ENCODE measurements at places on chromosomes 2 and 18.

GRCh38 chr2:8314063-8314462, 367.8 kb upstream of the ID2 start:
- DNase-seq = no peak

- DNase-seq = no peak
Measured at GRCh38 chr2:240931319-240931949, 25.3 kb downstream of the CROCC2 start.

GRCh38 chr2:44843086-44843485, 98.4 kb upstream of the SIX3 start:
- DNase-seq = no peak

DNA sequence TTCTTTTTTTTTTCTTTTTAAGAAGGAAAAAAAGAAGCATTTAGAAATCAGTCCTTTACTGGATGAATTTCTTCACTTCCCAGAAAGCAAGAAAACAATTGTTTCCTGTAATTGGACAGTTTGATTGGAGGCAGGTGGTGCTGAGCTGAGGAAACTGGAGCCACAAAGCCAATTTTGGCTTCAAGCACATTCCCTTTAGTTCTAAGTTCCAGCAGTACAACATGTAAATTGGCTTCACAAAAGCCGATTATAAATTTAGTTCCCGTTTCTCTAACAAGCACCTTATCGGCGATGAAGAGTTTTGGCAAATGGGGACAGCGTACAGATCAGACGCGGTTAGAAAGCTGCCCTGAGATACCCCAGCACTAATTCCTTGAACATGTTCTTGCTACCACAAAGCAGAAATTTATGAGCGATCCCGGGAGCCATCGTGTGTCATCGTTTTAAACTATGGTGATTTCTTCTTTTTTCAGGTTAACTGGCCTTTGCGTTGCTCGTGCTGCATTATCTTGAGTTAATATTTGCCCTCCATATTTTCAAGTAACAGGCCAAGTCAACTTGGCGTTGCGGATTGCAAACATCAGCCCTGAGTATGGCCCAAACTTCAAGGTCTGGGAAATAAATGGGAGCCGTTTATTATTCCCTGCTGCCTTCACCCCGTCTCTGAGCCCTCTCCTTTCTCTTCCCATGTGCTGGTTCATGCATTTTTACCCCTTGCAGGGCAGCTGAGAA, 190.4 kb upstream of the ID2 start:
- no peak for DNase-seq

DNA sequence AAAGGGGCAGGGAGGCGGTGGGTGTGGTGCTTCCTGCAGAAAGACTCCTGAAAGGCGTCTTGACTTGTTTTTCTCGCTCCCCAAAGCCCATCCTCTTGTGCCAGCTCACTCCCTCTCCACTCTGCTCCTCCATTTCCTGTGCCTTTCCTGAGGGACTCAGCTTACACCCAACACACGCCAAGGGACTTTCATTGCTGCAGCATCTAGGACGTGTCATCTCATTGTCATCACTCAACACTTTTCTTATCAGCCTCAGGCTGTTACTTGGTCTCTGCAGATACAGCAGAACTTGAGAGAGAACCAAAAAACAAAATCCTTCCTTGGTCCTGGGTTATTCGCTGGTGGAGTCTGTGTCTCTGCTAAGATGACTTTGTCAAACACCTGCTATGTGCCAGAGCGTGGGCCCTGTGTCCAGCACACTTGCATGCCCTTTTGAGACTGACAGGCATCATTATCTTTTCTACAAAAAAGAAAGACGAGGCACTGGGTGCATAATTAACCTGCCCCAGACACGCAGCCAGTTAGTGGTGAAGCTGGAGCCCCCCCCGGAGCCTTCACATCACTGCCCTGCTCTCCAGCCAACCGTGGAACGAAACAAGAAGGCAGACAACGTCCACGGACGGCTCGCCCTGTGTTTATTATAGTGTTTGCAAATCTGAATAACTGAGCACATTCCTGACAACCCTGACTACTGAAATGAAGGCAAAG, 261.7 kb upstream of the HDAC4 start:
- no peak for DNase-seq

DNA sequence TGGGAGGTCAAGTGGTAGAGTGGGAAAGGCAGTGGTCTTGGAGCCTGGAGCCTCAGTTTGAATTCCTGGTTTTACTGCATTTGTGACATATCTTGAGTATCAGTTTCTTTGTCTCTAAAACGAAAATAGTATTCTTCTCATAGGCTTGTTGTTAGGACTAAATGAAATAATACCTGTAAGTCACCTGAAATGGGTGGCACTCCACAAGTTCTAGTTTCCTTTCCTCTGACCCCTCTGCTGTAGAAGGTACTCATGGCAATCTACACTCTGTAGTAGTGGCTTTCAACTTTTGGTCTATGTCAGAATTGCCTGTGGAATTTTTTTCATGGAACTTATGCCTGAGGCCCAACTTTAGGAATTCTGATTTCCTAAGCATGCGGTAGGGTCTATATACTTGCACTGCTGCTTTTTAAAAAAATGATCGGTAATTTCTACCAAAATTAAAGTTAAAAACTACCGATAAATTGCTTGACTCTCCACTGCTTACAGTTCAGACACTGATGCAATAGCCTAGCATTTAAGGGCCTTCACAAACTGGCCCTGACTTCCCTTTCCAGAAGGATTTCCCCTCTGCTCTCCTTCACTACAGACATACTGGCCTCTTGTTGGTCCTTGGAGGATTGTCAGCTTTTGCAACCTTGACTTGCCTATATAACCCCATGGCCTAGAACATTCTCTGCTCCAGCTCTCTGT, 47.2 kb downstream of the PLEK start:
- no peak for DNase-seq

- DNase-seq = no peak
Measured at GRCh38 chr2:173997753-173998152, 32.6 kb upstream of the SP3 start.

GRCh38 chr2:217231212-217231611, 371.3 kb upstream of the TNP1 start:
- DNase-seq = no peak

DNA sequence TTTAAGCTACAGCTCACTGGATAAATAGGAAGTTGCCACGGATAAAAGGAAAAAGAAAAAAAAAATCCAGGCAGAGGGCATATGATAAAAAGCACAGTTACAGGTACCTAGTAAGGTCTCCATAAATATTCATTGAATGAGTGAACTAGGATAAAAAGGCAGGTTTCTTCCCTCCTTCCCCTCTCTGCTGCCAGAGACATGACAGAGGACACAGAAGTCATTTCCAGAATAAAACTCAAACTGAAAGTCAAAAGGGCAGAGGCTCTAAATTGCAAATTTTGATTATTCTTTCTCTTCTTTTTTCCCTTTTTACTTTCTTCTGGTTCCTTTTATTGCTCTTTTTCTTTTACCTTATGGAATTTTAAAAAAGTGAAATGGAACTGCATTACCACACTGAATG, 7.7 kb downstream of the CD302 start:
- no peak for DNase-seq

DNA sequence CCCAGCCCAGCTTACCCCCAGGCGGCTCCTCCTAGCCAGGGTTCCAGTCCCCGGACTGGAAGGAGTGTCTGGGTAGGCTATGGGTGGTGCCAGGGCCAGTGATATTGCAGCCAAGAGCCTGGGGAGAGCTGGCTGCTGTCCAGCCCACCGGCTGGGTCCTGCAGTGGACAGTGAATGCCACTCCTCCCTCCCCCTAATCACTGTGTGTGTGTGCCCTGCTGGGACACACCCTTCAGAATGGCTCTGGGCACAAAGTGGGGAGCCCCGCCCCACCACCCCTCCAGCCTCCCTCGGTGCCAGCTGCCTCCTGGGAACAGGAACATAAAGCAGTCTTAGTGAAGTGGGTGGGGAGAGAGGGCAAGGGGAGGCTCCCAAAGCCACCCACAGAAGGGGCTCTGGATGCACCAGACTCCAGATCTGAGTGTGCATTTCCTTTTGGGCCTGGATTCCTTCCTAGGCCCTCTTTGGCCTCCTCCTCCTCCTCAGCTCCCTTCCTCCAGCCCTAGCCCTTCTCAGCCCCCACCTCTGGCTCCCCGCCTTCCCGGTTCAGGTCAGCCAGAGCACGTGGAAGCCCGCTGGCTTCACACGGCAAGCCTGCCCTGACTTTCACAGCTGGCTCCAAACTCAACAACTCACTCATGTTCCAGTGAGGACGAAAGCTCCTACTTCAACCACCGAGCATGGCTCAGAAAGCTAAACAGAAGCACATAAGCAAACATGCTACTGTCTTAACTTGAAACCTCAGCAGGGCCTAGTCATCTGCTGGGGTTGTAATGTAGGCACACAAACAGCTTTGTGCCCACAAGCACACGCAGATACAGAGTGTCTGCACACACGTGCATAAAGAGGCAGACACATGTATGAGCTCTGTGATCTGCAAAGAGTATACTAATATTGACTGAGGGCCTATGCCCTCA, 209.2 kb upstream of the SMAD2 start:
- DNase-seq = no peak

- no peak for DNase-seq
Measured at GRCh38 chr2:85838641-85839040, 50.1 kb downstream of the ST3GAL5 start.

GRCh38 chr2:60105906-60106305, 447.5 kb downstream of the BCL11A start:
- no peak for DNase-seq

- DNase-seq = no peak
Measured at GRCh38 chr2:240960309-240960970, 38.0 kb upstream of the SNED1 start.

DNA sequence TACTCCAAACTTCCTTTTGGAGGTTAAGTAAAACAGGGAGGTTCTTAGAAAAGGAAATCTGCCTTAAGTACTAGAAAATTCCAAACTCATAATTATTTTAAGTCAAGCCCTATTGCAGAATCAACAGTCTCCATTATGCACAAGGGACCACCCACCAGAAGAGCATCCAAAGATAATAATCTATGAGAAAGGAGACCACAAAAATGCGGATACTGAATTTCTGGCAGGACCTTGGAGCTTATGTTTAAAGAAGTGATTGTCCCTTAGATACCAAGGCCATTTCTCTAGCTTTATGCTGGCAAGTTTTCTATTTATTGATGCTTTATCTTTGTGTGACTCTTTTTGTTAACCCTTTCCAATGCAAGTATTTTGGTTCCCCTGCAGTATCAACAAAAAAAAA, 404.0 kb upstream of the MMADHC start:
- DNase-seq = no peak

- no peak for DNase-seq
Measured at GRCh38 chr2:147615726-147616125, 229.1 kb upstream of the ACVR2A start.

DNA sequence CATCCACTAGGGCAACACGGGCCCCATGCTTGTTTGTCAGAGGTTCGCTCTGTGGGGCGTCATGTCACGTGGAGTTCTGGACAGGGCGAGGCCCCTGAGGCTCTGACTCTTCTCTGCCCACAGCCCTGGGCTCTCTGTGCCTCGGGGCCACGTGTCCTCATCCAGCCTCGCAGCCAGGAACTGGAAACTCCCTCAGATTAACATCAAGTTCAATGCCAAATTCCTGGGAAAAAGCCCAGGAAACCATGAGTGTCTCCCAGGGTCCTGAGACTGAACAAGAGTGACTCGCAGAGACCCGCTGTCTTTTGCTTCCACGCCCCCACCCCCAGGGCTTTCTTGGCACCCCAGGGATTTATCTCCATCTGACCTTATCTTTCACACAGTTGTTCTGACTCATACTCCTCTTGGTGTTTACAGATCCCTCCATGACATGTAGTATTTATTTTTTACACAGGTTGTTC, 174.0 kb upstream of the PIEZO2 start:
- no peak for DNase-seq

GRCh38 chr2:241721852-241722251, 12.6 kb upstream of the D2HGDH start:
- DNase-seq = no peak

DNA sequence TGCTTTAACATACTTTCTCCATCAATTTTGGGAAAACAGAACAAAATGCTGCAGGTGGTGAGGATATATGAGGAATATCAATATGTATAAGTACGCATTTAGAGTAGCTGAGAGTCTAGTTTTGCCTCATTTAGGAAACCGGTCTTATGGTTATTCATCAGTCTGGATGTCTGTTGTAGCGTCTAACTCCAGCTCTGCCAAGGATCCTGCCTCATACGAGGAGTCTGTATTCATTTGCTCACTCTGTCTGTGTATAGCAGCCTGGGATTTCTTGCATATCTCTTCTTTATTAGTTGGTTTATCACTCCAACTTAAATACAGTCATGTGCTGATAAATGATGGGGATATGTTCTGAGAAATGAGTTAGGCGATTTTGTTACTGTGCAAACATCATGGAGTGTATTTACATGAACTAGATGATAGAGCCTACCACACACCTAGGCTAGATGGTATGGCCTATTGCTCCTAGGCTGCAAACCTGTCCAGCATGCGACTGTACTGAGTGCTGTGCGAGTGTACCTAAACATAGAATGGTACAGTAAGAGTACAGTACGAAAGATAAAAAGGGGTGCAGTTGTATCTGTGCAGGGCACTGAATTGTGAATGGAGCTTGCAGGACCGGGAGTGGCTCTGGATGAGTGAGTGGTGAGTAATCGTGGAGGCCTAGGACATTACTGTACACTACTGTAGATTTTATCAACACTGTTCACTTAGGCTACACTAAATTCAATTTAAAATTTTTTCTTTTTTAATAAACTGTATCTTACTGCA, 148.1 kb downstream of the ZNF407 start:
- DNase-seq = no peak

DNA sequence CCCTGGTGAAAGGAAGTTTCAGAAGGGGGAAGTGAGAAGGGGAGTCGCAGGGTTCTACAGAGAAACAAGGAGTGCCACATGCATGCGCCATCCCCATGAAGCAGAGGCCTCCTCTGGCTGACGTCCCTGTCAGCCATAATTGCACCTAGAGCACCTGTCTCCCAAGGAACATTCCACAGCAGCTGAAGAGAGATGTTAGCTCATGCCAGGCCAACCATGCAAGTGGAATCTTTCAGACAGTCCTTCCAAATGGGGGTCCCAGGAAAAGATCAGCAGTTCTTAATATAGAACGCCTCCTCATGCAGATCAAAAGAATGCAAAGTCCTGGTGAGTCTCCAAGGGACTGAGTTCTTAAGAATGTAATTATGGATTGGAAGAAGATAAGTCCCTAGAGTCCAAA, 29.6 kb downstream of the MRO start:
- DNase-seq = no peak

DNA sequence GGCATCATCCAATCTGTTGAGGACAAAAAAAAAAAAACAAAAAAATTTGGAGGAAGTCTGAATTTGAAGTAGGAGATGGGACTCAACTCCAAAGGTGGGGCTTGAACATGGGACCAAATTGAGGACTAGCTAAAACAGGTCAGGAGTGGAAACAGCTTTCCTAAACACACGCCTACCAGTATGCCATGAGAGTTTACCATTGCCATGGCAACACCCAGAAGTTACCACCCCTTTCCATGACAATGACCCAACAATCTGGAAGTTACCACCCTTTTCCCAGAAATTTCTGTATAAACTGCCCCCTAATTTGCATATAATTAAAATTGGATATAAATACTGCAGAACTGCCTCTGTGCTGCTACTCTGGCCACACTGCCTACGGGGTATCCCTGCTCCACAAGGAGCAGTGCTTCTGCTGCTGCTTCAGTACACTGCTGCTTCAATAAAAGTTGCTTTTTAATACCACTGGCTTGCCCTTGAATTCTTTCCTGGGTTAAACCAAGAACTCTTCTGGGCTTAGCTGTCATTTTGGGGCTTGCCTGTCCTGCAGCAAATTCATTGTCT, 73.3 kb upstream of the FSIP2 start:
- no peak for DNase-seq

GRCh38 chr18:46899274-46899948, 17.9 kb downstream of the PIAS2 start:
- no peak for DNase-seq

GRCh38 chr2:10385933-10386773, 62.0 kb downstream of the ODC1 start:
- DNase-seq = no peak
